Stimulated activated CD8-positive, alpha-beta memory T cell treated with anti-CD3 and anti-CD28 coated beads, Interleukin-7, amount 100 ng/mL, for 48 hours (primary cell): ENCODE measurements at places on chromosomes 1 and 21.
A peak's percentile ranks its signal among the peaks of the same experiment; 100 is the strongest.

DNA sequence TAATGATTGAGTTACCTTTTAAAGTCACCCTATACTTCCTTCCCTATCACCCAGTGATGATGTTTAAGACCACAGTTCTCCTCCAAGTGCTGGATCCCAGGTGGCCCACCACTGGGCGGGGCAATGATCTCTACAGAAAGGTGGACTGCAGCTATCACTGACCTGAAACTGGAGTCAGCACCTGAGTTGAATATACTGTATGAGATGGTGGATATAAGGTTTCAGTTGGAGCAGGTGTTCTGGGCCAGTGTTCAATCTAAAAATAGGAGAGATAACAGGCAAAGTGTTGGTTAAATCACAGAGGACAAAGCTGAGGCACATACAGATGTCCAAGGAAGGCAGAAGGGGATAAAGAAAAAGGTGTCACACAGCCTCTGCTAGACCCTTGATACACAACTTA, 96.6 kb downstream of the SIPA1L2 start:
- no peak for DNase-seq

- DNase-seq, result no peak
These were observed 425.6 kb upstream of the NCAM2 start for GRCh38 chr21:20572582-20572981.

DNA sequence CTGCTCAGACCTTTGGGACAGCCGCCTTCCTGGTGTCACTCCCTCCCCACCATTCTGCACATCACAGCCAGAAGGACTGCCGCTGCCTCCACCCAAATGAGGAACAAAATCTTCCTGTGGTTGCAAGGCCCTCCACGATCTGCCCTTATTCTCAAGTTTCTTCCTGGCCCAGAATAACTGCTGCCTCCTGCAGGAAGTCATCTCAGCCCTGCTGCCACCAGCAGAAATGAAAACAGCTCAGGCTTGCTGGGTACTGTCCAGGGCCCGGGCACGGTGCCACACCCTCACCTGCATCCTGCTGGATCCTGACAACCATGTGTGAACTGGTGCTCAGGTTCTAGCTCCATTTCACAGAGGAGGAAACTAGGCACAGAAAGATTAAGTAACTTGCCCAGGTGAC, 2.8 kb downstream of the CLDN19 start:
- DNase-seq, result no peak

DNA sequence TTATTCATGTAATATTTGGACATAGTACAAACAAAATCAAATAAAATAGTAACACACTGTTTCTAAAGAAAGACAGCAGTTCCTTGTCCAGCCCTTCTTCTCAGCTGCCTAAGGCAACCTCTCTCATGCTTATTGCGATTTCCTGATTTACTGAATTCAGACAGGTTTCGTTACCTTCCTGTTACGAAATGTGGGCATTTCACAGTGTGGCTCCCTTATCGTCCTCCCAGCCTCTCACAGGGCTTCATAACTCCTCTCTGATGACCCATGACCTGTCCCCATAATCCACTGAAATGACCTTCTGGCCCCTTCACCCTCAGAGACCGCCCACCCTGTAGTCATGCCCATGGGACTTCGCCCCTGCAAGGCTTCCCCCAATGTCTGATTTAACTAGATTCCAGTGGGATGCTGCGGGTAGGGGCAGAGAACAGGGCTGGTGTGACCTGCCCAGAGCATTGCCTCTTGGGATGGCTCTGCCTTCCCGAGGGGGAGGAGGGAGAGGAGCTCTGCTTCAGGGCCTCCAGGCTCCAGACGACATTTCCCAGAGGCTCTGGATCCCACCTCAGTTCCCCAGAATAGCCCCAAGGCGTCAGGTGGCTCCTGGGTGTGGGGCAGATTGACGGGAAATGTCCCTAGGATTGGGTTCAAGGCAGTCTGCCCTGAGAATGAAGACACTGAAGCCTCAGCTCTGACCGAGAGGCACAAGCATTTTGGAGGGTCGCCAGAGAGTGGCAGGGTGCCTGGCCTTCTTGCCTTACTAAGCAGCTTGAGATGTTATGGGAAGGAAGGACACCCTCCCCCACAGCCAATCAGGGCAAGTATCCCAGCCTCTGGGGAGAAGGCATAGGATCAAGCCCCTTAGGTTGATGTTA, 20.6 kb downstream of the PADI2 start:
- DNase-seq, result no peak

- DNase-seq, result no peak
These were observed 181.2 kb upstream of the RAB4A start for GRCh38 chr1:229089586-229090208.

DNA sequence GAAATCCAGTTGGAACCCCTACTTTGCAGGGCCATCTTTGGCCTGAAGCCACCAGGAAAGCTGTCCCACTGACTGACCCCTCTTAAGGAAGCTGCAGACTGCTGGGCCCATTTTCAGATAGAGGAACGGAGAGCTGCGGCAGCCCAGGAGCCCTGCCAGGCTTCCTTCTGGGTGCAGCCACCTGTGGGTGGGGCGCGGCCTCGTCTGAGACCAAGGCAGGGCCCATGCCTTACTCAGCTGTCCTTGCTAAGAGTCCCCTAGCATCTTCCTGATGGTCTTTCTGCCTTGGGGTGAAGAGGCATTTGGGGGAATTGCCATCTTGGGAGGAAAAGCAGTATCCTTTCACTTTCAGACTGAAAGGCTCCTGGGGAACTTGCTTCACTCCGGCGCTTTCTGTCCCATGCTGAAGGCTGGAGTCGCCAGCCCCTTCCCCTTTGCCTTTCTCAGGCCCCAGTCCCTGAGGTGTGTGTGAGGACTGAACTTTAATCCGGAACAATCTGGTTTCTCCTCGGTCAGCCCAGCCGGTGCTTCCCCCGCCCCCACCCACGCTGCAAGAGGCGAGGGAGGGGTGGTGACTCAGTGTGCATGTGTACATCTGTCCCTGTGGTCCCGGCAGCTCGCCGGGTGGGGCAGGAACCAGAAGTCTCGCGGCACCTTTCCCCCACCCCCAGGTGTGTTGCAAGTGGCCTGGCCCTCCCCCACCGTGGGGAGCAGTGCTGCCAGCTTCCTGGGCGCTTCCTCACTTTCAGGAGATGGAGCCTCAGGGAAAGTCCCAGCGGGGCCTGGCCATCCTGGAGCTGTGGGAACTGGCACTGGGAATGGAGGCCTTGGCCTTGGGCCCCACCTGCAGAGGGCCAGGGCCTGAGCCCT, 5.1 kb downstream of the ZC3H12A start:
- peak; percentile 89 for DNase-seq

DNA sequence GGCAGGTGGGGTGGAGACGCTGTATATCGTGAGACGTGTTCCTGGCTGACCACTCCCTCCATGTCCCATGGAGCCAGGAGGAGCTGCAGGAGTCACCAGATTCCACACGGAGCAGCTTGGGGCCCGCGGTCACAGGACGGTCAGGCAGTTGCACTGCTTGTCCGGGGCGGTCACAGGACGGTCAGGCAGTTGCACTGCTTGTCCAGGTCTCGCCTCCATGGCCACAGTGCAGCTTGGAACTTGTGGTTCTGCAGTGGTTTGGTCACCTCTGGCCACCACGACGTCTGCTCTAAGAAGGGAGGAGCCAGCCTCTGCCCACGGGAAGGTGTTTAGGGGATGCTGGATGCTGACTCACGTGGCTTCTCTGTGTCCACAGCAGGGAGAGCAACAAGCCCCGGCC, 33.0 kb downstream of the SLX9 start:
- no peak for DNase-seq

DNA sequence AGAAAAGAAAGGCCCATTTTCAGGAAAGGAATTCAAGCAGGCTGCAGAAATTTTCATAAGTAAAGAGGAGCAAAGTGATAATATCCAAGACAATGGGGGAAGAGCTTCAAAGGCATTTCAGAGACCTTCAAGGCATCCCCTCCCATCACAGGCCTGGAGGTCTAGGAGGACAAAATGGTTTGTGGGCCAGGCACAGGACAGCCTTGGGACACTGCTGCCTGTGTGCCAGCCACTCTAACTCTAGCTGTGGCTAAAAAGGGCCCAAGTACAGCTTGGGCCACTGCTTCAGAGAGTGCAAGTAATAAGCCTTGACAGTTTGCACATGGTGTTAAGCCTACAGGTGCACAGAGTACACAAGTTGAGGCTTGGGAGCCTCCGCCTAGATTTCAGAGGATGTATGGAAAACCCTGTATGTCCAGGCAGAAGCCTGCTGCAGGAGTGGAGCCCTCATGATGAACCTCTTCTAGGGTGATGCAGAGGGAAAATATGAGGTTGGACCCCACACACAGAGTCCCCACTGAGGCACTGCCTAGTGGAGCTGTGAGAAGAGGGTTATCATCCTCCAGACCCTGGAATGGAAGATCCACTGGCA, 51.8 kb upstream of the ZSWIM5 start:
- no peak for DNase-seq

GRCh38 chr1:164466001-164466421, 93.0 kb upstream of the PBX1 start:
- DNase-seq, result no peak

DNA sequence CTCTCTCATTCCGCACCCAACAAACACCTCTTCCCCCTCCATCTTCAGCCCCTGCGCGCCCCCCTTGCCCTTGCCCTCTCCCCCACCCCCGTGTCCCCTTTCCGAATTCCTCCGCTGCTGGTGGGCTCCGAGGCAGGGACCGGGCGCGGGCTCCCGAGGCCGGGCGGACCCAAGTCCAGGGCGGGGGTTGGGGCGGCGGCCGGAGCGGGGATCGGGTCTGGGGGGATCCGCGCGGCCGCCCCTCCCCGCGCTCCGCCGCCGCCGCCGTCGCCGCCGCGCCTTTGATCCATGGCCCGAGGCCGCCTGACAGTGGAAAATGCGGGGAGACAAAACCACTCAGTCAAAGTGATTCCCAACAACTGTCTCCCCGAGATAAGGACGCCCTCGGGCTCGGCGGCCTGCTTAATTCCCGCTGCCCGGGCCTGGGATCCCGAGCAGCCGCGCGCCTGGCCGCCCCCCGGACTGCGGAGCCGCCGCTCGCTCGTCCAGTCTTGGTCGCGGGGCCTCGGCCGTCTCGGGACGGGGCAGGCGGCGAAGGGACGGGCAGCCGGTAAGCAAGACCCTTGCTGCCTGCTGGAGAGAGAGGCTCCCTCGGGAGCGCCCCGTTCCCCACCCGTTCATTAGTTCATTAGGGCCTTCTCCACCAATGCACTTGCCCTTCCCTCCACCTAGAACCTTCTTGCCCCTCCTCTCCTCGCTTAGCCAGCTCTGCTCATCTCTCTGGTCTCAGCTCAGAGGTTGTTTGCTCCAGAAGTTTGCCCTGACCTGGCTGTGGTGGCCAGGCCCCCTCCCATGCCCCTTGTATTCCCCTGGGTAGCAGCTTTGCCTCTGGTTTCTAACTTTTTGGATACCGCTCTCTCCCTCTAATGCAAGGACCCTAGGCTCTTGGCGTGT, 86.4 kb downstream of the PAX7 start:
- no peak for DNase-seq

- DNase-seq, result no peak
These were observed 154.6 kb downstream of the SLC30A10 start for GRCh38 chr1:219773775-219774174.
